ELR (cell line): ENCODE measurements at places on chromosomes 13 and 19.
A peak's percentile ranks its signal among the peaks of the same experiment; 100 is the strongest.

- peak; percentile 96 for DNase-seq
These were observed 10.1 kb upstream of the CD22 start for GRCh38 chr19:35318679-35319448.

DNA sequence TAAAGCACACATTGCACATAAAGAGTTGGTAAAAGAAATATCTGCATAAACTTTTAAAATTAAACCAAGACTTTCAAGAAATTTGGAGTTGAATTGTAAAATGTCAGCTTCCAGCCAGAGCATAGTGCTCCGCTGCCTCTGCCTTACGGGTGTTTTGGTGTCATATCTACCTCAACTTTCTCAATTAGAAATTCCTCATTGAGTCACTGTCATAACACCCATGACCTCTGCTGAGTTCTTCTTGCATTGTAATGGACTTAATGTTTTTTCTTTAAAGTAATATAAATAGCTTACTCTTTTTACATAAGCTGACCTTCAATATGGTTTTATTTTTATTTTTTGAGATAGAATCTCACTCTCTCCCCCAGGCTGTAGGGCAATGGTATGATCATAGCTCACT, 551.0 kb upstream of the NBEA start:
- DNase-seq, result peak; percentile 60

GRCh38 chr19:19224852-19225494, 13.2 kb downstream of the NCAN start:
- DNase-seq, result peak; percentile 83

DNA sequence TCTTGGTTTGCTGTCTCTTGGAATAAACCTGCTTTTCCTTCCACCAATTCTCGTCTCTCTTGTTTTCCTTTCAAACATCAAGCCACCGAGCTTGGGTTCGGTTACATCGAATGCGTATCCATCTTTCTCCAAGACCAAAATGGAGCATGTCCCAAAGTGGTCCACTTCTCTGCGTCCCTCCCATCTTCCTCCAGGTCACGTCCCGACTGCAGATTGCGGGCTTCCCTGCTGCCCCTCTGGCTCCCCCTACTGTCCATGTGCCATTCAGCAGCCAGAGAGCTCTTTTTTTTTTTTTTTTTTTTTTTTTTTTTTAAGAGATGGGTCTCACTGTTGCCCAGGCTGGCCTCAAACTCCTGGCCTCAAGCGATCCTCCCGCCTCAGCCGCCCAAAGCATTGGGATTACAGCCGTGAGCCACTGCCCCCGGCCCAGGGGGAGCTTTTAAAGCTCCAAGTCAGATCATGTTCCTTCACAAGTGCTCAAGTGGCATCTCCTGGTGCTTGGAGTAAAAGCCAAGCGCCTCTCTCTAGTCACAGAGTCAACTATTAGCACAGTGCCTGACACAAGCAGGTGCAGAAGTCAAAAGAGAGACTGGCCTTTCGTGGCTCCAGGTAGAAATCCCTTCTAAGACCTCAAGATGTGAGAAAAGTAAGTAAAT, 10.0 kb downstream of the COL5A3 start:
- DNase-seq, result peak; percentile 80

GRCh38 chr13:42594481-42595252, 20.7 kb downstream of the TNFSF11 start:
- DNase-seq, result peak; percentile 73

- no peak for DNase-seq
These were observed 575 bp downstream of the SHFL start for GRCh38 chr19:10086591-10087192.

- DNase-seq, result no peak
These were observed 40.0 kb upstream of the TPP2 start for GRCh38 chr13:102556806-102557205.

GRCh38 chr13:99356262-99357091, 49.3 kb upstream of the GPR183 start:
- peak; percentile 56 for DNase-seq

GRCh38 chr19:37079238-37079637, 1.0 kb downstream of the ZNF420 start:
- peak; percentile 1 for DNase-seq
